Hypothalamus (tissue), 51 donors: ENCODE measurements at places on chromosomes 1 and 21.

- no peak for DNase-seq
Measured at GRCh38 chr1:110765640-110766335, 91.0 kb upstream of the KCNA3 start.

- DNase-seq: no peak
Measured at GRCh38 chr1:226978432-226979114, 38.5 kb downstream of the COQ8A start.

GRCh38 chr1:64878931-64879611, 87.3 kb downstream of the JAK1 start:
- DNase-seq: no peak

- no peak for DNase-seq
Measured at GRCh38 chr1:171730052-171730451, 11.8 kb downstream of the VAMP4 start.

DNA sequence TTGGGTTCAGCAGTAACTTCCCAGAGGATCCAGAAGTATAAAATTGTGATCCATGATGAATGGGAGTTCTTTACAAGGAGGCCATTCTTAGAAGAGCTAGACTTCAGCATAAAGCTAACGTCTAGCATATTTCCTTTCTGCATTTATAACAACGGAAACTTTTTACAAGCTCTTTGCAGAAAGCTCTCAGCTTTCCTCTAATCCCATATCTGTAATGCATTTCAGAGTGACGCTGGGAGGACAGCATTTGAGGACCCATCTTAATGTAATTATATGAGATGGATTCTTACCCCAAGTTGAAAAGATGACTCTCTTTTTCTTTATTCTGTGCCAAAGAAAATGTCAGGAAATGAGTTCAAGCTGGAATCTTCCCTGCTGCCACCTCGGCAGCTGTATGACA, 132.0 kb upstream of the CACHD1 start:
- no peak for DNase-seq

- no peak for DNase-seq
Measured at GRCh38 chr1:168321945-168322344, 41.3 kb downstream of the TBX19 start.

DNA sequence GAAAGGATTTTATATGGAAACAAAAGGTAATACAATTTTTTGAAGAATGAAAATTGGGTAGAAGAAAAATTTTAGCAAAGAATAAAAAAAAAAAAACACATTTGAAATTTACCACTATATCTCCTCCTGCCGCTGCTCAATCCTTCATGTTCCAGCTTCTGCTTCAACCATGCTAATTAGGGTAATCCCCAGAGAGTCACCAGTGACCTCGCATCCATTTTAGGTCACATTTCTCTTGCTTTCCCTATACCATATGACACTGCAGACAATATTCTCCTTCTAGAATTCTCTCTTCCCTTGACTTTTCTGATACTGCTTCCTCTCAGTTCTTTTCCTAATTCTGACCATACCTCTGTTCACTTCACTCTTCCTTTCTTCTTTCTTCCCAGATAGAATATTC, 237.1 kb downstream of the USH2A start:
- DNase-seq: no peak

- DNase-seq: no peak
Measured at GRCh38 chr1:100721526-100722207, 2.1 kb downstream of the VCAM1 start.

- DNase-seq: no peak
Measured at GRCh38 chr1:44345187-44345775, 9.8 kb downstream of the ERI3 start.

DNA sequence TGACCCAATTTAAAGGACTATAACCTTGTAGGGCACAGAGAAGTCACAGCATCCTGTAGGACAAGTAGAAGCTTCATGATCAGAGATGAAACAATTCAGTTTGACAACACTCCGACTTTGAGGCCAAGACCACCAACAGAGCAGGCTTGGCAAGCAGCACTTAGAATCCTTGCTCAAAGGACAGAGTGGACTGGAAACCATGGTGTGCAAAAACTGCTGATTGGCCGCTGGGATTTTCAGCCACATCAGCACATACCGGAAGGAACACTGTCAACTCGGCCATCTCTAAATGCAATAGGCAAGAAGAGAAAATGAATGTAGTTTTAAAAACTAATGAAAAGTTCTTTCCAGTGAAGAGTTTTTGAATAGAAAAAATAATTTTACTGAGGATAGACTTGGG, 92.0 kb upstream of the PRMT6 start:
- DNase-seq: no peak

- DNase-seq: no peak
Measured at GRCh38 chr1:183032122-183032921, 9.1 kb downstream of the LAMC1 start.

DNA sequence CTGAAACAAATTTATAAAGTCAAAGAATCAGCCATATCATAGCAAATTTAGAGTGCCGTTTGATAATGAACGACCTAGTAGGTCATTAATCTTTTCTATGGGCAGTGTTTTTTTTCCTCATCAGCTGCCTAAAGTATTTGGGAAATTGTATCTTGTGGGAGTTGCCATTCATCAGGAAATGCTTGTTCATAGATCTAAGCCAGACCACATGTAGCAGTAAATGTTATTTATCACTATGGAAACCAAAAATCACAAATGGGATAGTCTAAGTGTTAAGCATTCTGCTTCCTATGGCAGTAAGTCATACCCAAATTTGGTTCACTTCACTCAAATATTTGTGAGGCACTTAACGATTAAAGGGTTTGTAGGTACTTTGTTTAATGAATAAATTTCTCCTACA, 52.9 kb downstream of the LRRC8D start:
- DNase-seq: no peak

DNA sequence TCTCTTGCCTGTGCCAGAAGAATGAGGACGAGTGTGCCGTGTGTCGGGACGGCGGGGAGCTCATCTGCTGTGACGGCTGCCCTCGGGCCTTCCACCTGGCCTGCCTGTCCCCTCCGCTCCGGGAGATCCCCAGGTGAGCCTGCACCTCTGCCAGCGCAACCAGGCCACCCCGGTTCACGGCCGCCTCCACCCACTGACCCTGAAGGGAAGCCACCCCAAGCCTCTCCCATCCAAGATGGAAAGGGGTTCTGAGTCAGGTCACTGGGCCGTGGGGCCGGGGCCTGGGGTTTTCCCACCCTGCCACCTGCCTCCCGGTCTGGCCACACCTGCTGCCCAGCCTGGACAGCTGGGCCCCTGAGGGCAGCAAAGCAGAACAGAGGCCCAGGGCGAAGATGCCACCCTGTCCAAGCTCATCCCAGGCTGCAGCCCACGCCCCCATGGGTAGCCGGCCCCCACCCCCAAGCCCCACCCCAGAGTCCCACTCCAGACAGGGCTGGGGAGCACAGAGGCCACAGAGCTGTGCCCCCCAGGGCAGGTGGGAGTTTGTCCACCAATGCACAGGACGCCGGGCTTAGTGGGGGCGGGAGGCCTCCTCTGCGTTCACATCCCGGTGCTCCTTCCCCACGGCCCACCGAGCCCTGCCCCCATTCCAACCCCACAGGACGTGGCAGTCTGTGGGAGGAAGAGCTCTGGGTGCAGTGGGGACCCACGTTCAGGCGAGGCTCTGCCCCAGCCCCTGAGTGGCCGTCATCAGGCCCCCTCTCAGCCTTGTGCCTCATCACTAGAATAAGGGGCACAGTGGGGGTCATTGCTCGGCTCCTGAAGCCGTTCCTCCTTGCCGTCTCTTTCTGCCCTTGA, 5.6 kb downstream of the AIRE start:
- no peak for DNase-seq

DNA sequence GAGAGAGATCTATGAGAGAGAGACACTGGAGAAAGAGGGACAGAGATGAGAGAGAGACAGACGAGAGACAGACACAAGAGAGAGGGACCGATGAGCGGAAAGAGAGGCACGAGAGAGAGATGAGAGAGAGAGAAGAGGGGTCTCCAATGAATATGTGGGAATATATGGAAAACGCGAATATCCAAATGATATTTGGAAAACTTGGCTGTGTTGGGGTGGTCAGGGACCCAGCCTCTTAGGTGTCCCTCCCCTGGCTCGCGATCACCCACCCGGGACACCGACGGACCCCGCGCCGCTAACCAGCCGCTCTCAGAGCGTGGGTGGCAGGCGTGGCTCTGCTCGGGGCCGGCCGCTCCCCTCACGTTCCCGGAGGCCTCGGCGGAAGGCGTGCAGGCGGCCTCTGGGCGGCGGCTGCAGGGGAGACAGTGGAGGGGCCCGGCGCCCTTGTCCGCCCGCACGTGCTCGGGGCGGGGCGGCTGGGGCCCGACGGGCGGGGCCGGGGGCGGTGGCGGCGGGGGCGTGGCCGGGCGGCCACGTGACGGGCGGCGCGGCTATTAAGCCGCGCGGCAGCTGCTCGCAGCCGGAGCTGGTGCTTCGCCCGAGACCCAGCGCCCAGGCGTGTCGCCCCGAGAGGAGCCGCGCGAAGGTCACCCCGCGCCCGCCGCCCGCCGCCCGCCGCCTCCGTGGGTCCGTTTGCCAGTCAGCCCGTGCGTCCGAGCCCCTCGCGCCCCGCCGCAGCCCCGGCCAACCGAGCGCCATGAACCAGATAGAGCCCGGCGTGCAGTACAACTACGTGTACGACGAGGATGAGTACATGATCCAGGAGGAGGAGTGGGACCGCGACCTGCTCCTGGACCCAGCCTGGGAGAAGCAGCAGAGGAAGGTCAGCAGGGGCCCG, at the start of gene ACTN2:
ACTN2 (plus strand) TSS at position 583 of the 898 bp plus-strand sequence; CDS start at position 758, 175 bp downstream.
- DNase-seq: peak; percentile 61

DNA sequence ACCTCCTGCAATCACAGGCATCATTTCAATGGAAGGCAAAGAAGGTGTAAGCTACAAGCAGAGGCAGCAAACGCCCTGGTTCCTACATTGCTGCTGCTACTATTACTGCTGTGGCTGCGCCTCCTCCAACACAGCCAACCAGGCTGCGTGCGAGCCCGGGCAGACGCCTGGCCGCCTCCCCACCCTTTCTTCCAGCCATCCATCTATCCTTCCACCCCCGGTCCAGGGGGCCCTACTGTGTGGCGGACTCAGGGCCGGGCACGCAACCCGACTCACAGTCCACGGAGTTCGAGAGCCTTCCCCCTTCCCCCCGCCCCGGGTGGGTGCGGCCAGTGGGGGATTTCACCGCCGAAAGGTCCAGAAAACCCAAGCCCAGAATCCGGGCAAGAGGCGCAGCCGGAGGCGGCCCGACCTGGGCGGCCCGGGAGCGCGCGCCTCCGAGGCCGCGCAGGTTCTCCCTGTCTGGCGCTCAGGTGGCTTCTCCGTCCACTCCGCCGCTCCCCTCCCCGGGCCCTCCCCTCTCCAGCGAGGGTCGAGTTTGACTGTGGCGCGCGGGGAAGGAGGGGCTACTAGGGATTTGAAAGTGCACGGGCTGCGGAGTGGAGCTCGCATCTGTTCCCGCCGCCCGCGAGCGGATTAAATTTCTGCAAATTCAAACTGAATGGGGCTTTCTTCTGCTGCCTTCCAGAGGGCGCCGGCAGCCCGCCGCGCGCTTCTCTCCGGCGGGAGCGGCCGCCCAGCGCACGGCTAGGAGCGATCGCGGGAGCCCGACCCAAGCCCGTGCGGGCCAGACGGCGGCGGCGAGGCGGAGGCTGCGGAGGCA, at the start of gene HUNK:
HUNK (plus strand) TSS at position 569 of the 823 bp plus-strand sequence. CDS start 655 bp downstream, outside the sequence.
- peak; percentile 14 for DNase-seq

- no peak for DNase-seq
Measured at GRCh38 chr21:20388400-20388799, 609.8 kb upstream of the NCAM2 start.

DNA sequence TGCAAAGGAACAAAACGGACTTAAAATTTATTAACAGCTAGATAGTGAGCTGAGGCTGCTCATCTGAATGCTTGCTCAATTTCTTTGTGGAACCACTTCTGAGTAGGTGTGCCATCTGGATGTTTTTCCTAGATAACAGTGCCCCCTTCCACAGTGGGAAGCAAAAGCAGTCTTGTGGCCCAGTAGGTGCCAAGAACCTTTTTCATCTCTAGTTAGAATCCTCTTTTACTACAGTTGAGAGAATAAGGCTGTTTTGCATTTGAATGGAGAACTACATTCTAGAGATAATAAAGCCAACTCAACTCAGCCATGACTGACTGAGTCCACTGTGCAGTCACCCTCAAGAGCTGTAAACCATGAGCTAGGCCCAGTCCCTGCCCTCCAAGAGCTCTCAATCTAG, 13.3 kb downstream of the F3 start:
- DNase-seq: no peak

DNA sequence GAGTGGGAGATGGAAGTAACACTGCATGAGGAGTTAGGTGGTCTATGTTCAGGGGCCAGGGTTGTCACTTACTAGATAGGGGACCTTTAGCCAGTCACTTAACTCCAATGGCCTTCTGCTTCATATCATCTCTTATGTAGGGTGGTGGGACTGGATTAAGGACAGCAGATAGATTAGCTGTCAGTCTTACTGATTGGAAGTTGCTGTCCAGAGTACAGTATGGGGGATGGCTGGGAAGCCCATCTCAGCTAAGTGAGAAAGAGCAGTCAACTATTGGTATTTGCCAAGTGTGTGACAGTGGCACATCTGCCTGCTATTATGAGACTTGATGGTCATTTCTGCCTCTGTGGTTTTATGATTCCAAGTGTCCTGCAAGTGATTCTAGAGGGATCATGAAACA, 130.9 kb downstream of the FGGY start:
- no peak for DNase-seq
